ENCODE measurements at places on chromosomes 6 and 20.

DNA sequence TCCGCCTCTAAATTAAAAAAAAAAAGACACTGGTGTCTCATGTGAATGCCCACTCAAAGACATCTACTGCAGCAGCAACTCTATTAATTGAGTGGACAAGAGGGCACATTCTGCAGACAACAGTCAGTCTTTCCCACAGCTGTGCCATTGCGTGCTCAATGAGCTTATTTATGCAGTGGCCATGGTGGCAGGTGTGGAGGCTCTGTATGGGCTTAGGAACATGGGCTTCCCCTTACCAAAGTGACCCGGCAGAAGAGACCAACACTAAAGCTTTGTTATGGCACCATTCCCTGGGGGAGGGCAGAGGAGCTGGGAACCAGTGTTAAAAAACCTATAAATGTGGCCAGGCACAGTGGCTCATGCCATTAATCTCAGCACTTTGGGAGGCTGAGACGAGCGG lies 4.2 kb upstream of the VAPB start:
- DNase-seq: no peak

GRCh38 chr20:5261763-5262162 lies 55.0 kb downstream of the PROKR2 start:
- no peak for DNase-seq

GRCh38 chr20:61846741-61847419 lies 218.8 kb downstream of the TAF4 start:
- no peak for DNase-seq

DNA sequence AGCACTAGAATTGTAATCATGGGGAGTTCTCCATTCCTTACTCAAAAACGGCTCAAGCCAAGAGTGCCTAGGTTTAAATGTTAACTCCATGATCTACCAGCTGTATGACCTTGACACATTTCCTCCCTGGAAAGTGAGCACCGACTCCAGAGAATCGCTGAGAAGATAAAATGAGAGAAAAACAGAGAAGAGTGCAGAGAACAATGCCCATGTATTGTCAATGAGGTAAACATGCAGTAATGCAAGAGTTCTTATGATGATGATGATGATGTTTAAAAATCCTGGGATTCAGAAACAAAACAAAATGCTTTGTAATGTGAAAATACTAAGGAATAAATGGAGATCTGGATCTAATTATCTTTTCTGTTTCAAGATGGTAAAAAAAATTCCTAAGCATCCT lies 64.8 kb upstream of the BEND6 start:
- DNase-seq: no peak

- DNase-seq: no peak
Observed at GRCh38 chr6:12163149-12163548, 127.0 kb upstream of the EDN1 start.

- no peak for DNase-seq
Observed at GRCh38 chr20:58584051-58584824, 66.8 kb upstream of the STX16 start.

- no peak for DNase-seq
Observed at GRCh38 chr6:123658848-123659247, 22.1 kb upstream of the TRDN start.

DNA sequence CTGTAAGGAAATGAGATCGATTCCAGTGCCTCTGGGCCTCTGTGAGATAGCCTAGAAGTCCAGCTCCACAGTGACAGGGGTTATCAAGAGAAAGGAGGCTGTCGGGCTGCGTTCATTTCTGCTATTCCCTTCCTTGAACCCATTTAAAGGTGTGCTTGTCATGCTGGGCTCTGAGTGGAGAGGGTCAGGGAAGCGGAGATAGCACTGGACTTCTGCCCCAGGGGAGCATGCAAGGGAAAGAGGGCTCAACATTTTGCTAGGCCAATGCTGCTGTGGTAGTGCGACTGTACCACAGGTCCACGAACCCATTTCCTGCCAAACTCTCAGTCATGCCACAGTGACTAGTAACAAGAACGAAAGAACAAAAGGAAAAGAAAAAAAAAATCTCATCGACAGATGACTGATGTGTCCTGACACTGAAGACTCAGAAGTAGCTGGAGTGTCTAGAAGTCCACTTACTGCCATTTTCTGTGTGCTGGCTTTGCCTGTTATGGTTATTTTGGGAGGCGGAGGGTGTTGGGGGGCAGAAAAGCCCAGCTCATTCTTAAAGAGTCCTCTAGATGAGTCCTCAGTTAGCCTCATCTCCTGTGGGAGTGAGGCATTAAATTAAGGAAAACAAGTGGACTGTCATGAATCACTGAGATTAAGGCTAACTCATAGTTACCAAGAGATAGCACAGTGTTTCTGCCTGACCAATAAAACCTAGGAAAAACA lies 8.1 kb downstream of the NEDD9 start:
- DNase-seq: no peak

DNA sequence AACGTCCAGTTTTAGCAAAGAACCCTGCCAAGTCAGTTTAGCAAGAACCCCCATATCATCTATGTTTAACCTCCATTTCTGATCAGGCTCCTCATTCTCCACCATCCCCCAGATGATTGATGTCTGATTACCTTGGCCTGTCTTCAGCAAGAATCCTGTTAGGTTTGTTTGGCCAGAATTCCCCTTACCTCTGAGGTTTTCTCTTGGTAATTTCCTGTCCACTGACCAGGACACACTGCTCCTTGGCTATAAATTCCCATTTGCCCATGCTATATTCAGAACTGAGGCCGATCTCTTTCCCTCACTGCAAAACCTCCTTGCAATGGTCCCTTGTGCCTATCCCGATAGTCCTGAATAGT lies 27.0 kb downstream of the ZNF311 start:
- no peak for DNase-seq

GRCh38 chr6:29743568-29743967 lies 20.3 kb downstream of the HLA-F start:
- no peak for DNase-seq

Data from kidney epithelial cell (primary cell).